ENCODE measurements at places on chromosomes 1 and 21.

DNA sequence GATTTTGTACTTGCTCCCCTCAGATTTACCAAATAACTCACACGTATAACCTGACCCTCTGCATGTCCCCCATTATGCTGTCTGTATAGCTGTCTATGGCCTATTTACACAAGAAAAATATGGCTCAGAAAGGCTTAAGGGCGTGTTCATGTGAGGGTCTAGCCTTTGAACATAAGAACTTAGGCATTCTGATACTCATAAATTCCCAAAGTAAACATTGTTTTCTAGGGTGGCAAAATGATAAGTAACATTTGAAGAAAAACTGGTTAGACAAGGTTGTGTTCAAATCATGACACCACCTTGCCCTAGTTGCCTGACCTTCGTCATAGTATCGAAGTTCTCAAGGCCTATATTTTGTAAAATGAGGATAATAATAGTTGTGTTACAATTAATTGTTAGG lies 394.6 kb downstream of the LRRIQ3 start:
- DNase-seq, result no peak

DNA sequence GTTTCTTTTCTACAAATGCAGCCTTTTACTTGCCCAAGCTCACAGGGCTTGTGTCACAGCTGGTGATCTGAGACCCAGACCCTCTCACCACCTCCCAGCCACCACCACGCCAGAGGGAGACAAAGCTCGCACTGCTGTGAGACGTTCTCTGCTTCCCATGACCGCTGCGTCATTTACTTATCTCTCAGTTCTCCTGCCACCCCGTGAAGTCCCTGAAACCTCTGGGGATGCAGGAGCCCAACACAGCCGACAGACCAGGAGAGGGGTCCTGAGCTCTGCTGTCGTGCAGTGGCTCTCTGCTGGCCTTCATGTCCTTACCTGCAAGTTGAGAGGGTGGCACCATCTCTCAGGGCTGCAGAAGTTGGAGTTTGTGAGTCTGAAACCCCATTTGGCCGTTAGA lies 77.7 kb downstream of the SLC16A1 start:
- DNase-seq, result no peak

GRCh38 chr1:184716158-184716557 lies 38.5 kb downstream of the EDEM3 start:
- DNase-seq, result no peak

DNA sequence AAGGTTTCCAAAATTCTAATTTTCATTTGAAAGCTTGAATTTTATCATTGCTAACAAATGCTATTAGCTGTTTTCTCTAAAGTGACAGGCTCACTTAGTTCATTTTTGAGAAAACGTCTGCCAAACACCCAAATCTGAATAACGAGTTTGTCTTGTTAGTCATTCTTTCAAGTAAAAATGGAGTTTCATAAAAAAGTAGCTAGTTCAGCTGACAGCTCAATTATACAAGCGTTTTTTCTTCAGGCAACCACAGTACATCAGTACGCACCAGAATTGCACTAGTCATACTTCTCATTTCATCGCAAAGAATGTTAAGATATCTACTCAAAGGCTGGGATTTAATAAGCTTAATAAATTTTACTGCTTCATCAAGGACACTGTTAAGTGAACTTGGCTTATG lies 72.3 kb upstream of the SLFNL1 start:
- DNase-seq, result no peak

- no peak for DNase-seq
These were observed 198.2 kb downstream of the GREM2 start for GRCh38 chr1:240413732-240414131.

GRCh38 chr1:93288558-93288957 lies 57.1 kb upstream of the DR1 start:
- DNase-seq, result no peak

GRCh38 chr1:248844526-248844925 lies 6.5 kb downstream of the ZNF672 start:
- DNase-seq, result no peak

GRCh38 chr1:15004396-15004795 lies 149.2 kb upstream of the TMEM51 start:
- DNase-seq, result no peak

GRCh38 chr21:42986125-42986783 lies 11.9 kb downstream of the PKNOX1 start:
- DNase-seq, result no peak

DNA sequence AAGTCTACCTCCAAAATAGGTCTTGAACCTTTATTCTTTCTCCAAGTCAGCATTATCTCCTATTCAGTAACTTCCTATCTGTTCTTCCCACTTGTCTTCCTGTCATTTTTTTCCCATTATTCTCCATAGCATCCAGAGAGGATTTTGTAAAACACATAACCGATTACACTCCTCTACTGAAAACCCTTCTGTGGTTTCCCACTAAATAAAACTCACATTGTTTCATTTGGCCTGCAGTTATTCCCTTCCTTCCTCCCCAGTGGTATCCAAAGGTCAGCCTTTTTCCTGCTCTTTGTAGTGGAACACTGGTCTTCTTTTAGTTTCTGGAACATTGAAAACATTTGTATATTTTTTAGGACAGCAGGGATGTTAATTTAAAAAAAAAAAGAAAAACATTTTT lies 266.0 kb downstream of the GPR52 start:
- no peak for DNase-seq

DNA sequence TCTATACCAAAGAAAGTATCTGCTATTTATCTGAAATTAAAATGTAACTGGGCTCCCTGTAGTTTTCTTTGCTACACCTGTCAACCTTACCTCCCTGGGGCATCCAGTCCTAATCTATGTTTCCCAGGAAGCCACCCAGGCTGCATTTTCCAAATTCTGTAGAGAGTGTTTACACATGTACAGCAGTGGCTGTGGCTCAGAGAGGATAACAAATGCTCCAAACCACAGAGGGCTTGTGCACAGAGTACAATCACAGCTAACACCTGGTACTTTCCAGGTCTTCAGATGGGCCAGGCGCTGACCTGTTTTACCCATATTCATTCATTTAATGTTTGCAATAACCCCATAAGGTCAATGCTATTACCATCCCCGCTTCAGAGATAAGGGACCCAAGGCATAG lies 146.5 kb upstream of the TNR start:
- no peak for DNase-seq

Measured in activated T-cell treated with anti-CD3 and anti-CD28 coated beads, Interleukin-2, amount 50 U/mL, for 1 hour (primary cell).